ENCODE measurements at places on chromosomes 12 and 14.
A peak's percentile ranks its signal among the peaks of the same experiment; 100 is the strongest.

- no peak for DNase-seq
Measured at GRCh38 chr12:108629824-108630476, 3.7 kb downstream of the SELPLG start.

- no peak for DNase-seq
Measured at GRCh38 chr12:42473130-42473529, 116.4 kb downstream of the PRICKLE1 start.

GRCh38 chr14:104554608-104555429 lies 24.7 kb upstream of the C14orf180 start:
- DNase-seq, result peak; percentile 74

- no peak for DNase-seq
Measured at GRCh38 chr12:67202678-67203012, 66.5 kb upstream of the CAND1 start.

DNA sequence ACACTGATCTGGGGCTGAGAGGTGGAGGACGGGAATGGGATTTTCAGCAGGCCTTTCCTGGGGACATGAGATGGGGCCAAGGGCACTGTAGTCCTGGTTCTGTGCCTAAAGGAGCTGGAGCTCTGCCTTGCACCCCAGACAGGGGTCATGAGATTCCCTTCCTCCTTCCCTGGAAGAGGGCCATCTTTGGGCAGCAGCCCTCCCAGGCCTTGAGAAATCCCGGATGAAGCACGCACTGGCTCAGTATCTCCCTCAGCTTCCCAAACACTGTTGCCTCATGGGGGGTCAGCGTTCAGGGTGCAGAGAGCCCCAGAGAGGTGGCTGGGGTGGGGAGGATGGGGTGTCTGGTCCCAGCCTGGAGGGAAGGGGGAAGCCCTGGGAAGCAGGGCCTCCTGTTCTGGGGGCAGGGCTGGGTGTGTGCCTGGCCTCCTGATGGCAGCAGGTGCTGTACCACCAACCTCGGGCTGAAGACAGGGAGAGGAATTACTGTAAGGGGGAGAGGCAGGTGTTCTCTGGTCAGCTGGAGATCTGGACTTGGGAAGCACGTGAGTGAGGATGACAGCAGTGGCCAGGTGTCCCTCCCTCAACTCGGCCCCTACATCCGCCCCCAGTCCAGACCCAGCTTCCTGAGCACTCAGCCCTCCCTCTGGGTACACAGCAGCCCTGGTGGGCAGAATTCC lies 8.4 kb upstream of the NR4A1 start:
- DNase-seq, result no peak

DNA sequence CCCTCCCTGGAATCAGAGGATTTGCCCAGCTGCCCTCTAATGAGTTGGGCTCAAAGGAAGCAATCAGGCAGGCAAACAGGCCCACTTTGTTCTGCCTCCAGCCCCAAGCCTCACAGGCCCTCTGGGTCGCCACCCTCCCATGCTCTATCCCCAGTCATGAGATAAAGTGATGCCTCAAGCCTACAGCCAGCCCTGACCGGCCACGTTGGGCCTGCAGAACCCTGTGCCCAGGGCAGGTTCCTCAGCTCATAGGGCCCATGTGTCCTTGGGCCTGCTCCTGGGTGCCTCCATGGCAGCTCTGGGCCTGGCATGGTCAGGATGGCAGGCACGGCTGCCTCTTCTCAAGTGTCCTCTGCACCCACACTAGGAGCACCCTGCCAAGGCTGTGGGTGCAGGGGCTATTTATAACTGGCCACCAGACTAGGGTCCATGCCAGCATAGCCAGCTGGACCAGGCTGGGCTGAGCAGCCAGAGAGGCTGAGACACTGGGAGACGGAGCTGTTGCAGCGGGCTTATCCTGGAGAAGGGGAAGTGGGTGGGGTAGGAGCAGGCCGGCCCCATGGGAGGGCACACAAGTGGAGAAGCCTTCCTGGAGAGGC lies 20.2 kb downstream of the HDAC7 start:
- DNase-seq, result no peak

GRCh38 chr12:52798671-52799504 lies 3.0 kb upstream of the KRT3 start:
- DNase-seq, result no peak

DNA sequence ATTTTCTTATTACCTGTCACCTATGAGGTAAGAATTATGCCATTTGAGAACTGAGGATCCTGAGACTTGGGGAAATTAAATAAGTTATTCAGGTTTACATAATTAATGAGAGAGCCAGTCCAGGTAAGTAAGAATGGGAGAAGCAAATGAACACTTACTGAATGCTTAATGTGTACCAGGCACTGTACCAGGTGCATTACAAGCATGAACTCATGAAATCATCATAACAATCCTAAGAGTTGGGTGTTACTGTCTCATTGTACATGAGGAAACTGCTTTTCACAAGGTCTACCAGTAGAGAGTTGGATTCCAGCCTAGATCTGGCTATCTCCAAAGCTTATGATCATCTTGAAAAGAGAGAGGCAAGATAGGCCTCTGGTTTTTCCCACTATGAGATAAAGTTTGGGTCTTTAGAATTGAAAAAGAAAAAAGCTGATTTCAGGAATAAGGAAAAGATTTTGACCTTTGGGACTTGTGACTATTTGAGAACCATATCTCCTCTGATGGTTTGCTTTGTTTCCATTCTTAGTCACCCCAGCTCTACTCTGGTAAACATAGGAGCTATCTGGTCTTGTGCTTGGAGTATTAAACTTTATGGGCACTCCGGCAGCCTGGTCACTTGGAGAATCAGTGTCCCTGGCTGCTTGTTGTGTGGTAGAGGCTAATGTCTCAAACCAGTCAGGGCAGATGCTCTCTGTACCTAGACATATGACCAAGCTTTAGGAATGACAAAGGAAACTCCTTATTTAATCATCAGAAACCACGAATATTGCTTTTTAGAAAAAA lies 48.0 kb downstream of the PTHLH start:
- no peak for DNase-seq

DNA sequence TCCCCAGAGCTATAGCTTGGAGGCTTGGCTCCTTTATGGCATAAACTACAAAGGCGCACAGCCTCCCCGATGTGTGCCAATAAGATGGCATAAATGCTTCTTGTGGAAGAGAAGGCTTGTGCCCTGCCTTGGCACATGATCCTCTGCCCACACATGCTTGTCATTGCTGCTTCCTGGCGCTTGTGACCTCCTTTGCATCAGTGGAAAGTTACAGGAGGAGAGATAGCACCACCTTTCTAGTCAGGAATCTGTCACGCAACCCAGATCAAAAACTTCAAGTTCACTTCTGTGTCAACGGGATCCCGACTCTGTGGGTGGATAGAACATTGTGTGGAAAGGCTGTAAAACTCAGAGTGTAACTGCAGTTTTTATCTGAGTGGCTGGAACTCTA lies 183.8 kb upstream of the HIF1A start:
- DNase-seq, result no peak

GRCh38 chr14:51925980-51926379 lies 63.4 kb upstream of the RTRAF start:
- DNase-seq, result no peak

- no peak for DNase-seq
Measured at GRCh38 chr12:102824218-102824835, 92.7 kb downstream of the PAH start.

DNA sequence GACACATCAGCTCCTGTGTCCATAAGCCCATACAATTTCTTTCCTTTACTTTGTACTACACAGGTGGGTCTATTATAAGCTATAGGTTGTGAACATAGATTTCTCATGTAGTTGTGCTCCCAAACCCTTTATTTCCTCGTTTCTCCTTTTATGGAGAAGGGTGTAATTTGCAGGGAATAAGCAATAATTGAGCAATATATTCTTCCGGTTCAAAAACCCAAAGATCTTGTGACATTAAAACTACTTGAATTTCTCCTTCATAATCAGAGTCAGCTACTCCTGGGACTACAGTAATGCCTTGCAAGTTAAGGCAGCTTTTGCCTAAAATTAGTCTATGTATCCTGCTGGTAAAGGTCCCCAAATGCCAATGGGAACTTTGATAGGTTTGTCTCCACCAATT lies 19.1 kb upstream of the MAPKAPK5 start:
- no peak for DNase-seq

GRCh38 chr12:27747111-27747820 lies 32.8 kb upstream of the KLHL42 start:
- no peak for DNase-seq

- DNase-seq, result no peak
Measured at GRCh38 chr12:12072064-12072760, 1.5 kb downstream of the BCL2L14 start.

- DNase-seq, result peak; percentile 19
Measured at GRCh38 chr14:99242816-99243721, 28.9 kb downstream of the BCL11B start.

GRCh38 chr14:86798330-86798729 lies 1194.7 kb downstream of the GALC start:
- no peak for DNase-seq

GRCh38 chr12:96061864-96062453 lies 26.6 kb upstream of the LTA4H start:
- DNase-seq, result peak; percentile 79

- DNase-seq, result no peak
Measured at GRCh38 chr14:98368221-98368620, 903.8 kb downstream of the BCL11B start.

DNA sequence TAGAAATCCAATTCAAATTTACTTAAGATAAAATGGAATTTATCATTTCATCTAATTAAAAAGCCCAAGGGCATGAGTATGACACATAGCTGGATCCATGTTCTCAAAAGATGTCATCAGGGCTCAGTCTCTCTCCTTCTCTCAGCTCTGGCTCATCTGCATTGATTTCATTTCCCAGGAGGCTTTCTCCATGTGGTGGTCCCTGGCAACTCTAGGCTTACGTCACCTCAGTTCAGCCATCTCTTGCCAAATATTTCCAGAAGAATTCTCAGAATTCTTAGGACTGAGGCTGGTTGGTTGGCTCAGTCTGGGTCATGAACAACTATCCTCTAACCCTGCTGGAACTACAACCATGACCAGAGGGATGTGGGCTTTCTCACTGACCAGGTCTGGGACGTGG lies 65.3 kb downstream of the FOS start:
- no peak for DNase-seq

DNA sequence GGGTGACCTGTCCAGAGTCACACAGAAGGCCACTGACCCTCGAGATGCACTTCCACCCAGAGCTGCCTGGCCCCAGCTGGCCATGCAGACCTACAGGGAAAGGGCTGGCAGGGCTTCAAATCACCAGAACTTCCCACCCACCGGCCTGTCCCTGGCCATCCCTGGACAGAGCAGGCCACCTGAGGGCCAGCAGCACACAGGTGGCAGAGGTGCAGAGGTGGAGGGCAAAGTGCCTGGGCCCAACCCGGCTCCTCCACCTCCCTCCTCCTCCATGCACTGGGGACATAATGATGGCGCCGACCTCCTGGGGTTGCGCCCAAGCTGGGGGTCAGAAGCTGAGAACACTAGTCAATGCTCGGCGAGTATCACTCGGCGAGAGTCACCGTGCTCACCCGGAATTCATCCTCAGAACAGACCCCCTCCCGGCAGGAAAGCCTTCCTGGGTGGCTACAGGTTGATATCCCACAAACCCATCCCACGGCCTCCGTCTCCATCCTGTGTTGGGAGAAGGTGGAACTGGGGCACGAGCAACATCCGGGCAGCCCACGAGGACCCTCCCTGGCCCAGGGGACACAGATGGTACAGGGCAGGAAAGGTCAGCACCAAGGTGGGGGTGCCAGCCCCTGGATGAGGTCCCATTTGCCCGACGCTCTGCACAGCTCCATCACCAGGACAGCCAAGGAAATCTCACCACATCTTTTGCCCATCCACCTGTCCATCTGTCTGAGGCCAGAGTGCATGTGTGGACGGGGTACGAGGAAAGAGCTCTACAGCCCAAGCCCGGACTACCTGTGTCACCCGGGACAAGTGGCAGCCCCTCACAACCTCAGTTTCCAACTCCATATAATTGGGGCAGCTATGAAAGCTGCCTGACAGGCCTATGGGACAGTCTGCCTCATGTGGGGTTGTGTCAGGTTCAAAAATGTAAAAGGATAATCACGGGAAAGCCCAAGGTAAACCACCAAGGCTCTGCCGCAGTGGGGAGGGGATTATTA lies 10.8 kb downstream of the BEGAIN start:
- no peak for DNase-seq

GRCh38 chr12:94285943-94286582 lies 137.7 kb downstream of the PLXNC1 start:
- DNase-seq, result no peak

- DNase-seq, result no peak
Measured at GRCh38 chr14:100910888-100911664, 7.6 kb upstream of the RTL1 start.

DNA sequence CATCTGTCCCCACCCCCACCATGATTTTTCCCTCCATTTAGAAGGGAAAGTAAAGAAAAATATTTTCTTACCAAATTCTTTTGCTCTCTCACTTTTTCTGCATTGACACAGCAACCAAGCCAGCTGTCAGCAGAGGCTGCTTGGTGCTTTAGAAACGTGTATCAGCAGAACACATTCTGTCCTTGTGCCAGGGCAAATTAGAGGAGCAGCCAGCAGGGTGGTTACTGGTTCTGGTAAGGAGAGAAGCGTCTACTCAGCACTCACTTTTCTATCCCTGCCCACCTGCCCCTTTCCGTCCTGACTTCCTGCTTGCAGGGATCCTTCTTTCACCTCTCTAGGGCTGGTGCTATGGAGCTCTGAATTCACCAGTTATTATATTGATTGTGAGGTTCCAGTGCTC lies 327.5 kb upstream of the PDE3A start:
- DNase-seq, result peak; percentile 60

- DNase-seq, result no peak
Measured at GRCh38 chr14:50769863-50770500, 61.0 kb downstream of the NIN start.

GRCh38 chr14:64645220-64645892 lies 58.9 kb upstream of the PLEKHG3 start:
- no peak for DNase-seq

GRCh38 chr12:111431772-111432171 lies 26.0 kb downstream of the SH2B3 start:
- DNase-seq, result no peak

- no peak for DNase-seq
Measured at GRCh38 chr14:85529803-85530574, at the start of gene FLRT2. Gene FLRT2, plus strand, starts transcription at chr14:85530144. Its CDS starts 91,371 bp downstream, at chr14:85621515.

DNA sequence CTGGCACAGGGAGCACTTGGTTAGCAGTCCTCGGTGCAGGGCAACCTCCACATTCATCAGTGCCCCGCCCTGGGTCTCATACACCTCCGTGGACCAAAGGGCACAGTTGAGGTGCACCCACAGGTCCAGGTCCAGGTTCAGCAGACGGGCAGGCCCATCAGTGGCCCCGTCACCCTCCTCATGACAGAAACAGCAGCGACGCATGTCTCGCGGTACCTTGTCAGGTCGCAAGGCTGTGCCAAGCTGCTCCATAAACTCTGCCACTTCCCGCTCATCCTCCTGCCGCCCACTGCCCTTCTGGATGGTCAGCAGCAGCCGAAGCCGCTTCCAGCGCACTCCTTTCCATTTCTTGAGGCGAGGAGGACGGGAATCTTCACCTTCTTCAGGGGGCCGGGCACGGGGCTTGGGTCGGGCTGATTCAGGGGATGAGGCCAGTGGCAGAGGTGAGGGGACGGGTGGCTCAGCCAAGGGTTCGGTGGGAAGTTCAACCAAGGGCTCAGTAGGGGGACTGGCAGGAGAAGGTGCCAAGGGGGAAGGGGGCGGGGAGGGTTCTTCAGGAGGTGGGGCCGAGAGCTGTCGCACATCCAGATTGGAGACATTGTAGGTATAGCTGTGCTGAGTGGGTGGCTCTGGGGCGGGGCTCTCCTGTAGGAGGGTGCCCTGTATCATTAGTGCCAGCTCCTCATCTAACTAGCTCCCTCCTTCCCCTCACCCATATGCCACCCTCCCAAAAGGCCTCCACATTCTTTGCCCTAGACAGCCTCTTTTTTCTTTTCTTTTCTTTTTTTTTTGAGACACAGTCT lies 8.3 kb upstream of the PRKAG1 start:
- no peak for DNase-seq

Measured in NCI-H1694 (cell line).